Urinary bladder (tissue), 4 donors: ENCODE measurements at places on chromosomes 7 and 10. TPM values are rescaled to one million over a fixed set of nuclear protein-coding genes. Genes with fewer than 3 reads are reported as not detected.

- DNase-seq: peak; percentile 14
These were observed 99.1 kb downstream of the NRP1 start for GRCh38 chr10:33235251-33235884.

GRCh38 chr10:9018195-9019173, 964.0 kb downstream of the GATA3 start:
- DNase-seq: no peak

GRCh38 chr7:142792593-142792992, 21.8 kb downstream of the PRSS2 start:
- no peak for DNase-seq

GRCh38 chr10:87983716-87984115, 120.3 kb downstream of the PTEN start:
- no peak for DNase-seq

- no peak for DNase-seq
These were observed 9.3 kb upstream of the JCAD start for GRCh38 chr10:30068492-30069223.

- DNase-seq: no peak
These were observed 306.8 kb upstream of the CDC14C start for GRCh38 chr7:48617508-48617907.

- peak; percentile 52 for DNase-seq
These were observed 59.2 kb upstream of the OIT3 start for GRCh38 chr10:72834183-72834825.

- no peak for DNase-seq
These were observed 125.1 kb downstream of the SFMBT2 start for GRCh38 chr10:7285522-7286322.

DNA sequence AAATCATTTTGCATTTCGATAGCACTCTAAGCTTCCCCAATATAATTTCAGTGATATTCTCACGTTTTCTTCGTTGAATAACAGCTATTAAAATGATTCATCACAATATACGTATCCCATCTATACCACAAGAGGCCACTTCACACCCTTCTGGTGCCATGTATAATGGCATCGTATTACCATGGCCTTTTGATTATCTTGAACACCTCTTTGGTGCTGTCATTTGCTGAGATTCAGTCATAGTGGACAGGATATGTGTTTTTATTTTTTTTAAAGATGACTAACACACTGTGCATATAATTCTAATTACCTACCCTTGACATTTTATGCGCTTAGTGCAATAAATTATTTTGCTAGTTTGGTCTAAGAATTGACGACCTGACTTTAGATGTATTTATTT, 6.7 kb upstream of the INSYN2A start:
- DNase-seq: no peak

DNA sequence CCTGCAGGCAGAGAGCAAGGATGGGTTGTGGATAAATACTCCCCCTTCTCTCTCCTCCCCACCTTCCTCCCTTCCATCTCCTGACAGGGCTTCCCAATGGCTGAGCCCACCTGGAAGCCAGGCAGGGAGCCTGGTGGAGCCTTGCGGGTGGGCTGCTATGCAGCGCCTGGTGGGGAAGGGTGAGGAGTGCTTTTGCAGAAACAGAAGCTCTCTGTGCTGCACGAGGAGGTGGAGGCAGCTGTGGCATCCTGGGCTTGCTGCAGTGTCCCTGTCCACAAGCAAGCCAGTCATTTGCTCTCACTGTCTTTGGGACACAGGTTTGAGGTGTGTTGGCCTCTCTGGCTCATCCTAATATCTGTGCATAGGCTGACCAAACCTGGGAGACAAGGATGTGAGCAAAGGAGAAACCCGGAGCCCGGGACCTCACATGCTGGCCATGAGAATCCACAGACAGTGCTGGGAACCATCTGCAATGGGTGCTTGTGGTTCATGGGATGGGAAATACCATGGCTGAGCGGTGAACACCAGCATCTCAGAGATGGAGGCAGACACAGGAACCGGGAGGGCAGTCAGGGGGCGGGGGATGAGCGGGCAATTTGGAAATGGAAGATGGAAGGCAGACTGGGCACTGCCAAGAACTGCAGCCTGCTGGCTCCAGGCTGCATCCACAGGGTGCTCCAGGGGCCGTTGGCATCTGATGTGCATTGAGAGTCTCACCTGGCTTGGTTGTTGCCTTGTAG, 364.2 kb downstream of the GLRX3 start:
- no peak for DNase-seq

The CCDC7 gene
- polyA plus RNA-seq: 1.2 TPM

The FRAT2 gene
- polyA plus RNA-seq: 6.2 TPM

The AGR3 gene
- polyA plus RNA-seq: 6.8 TPM

The CASD1 gene
- 16.1 TPM for polyA plus RNA-seq

The PTN gene
- 36.1 TPM for polyA plus RNA-seq

The PSD gene
- 276 TPM for polyA plus RNA-seq
